Cardiac muscle cell (in vitro differentiated cells and primary cell): ENCODE measurements at places on chromosomes 1 and 21. TPM values are rescaled to one million over a fixed set of nuclear protein-coding genes. Genes with fewer than 3 reads are reported as not detected.

HEATR1 gene
- 8.2 and 11.9 TPM in 2 replicates for total RNA-seq

GBP6 gene
- total RNA-seq = 0.69 TPM in 1 of 2 replicates, not detected in the other

EFNA1 gene
- total RNA-seq = 39.1 and 43.1 TPM in 2 replicates

RXFP4 gene
- 0.33 TPM in 1 of 2 replicates, not detected in the other for total RNA-seq

SORT1 gene
- total RNA-seq = 25.0 and 25.9 TPM in 2 replicates

HSD3B1 gene
- total RNA-seq = 0.27 TPM in 1 of 2 replicates, not detected in the other

RBP7 gene
- total RNA-seq = 0.86 and 0.92 TPM in 2 replicates

OR2T35 gene
- total RNA-seq = not detected in 2 replicates

GRCh38 chr1:21292984-21293536 is 2.8 kb upstream of the ECE1 start:
- H3K27ac ChIP-seq = no peak overlapping the region
- DNase-seq = no peak
- H3K27me3 ChIP-seq = no peaks in the 10 kb centered on the region
- H3K36me3 ChIP-seq = no peaks in the 10 kb centered on the region
- peaks cover 21% of the 10 kb centered on the region for H3K4me1 ChIP-seq

DNA sequence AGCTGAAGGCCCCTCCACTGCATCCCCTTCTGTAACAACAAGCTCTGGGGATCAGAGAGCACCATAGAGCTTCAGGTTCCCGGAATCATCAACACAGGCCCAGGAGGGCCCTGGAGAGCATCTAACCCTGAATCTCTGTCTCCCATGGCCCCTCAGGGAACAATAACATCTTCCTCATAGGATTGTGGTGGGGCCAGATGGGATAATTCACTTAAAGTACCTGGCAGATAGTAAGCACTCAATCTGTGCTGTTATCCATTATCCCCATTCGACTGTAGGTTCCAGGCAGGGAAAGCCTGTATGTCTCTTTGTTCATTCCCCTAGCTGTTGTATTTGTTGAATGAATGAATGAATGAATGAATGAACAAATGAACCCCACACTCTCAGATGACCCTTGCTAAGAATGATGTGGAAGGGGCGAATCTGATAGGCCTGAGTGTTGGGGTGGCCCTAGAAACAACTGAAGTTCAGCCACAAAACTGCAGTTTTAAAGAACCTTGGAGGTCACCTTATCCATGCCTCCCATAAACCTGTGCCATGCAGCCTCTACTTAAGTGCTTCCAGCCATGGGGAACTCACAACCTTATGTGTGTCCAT is 14.5 kb downstream of the LAPTM5 start:
- no peak for DNase-seq
- H3K36me3 ChIP-seq = no peaks in the 10 kb centered on the region
- H3K27me3 ChIP-seq = no peaks in the 10 kb centered on the region

- no peaks in the 10 kb centered on the region for H3K36me3 ChIP-seq
- no peak overlapping the region for H3K27ac ChIP-seq
- H3K27me3 ChIP-seq = peaks cover 7% of the 10 kb centered on the region
- DNase-seq = peak; percentile 93
- no peak overlapping the region for H3K4me3 ChIP-seq
Measured at GRCh38 chr1:48530727-48531351, 58.8 kb upstream of the SPATA6 start.

- no peak overlapping the region for H3K27ac ChIP-seq
- H3K36me3 ChIP-seq = no peaks in the 10 kb centered on the region
Measured at GRCh38 chr1:66642992-66643391, 109.0 kb downstream of the SGIP1 start.

DNA sequence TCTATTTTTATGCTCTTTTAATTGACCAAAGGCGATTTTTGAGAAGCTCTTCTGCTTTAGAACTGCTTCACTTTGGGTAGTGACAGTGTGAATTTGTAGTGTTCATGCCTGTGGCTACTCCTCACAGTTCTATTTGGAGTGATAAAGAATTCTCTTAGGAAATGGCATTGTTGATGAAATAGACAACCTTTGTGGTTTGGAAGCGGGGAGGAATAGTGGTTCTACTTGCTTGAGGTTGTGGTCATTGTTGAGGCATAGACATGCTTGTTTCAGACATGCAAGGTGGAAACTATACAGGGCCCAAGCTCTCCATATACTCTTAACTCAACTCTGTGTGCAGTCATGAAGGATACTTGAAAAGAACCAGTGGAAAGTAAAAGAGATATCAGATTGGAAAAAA is 481.1 kb upstream of the NEGR1 start:
- no peaks in the 10 kb centered on the region for H3K27me3 ChIP-seq
- H3K4me1 ChIP-seq = no peaks in the 10 kb centered on the region
- H3K36me3 ChIP-seq = no peaks in the 10 kb centered on the region

- no peak overlapping the region for H3K4me3 ChIP-seq
- DNase-seq = no peak
- no peaks in the 10 kb centered on the region for H3K27me3 ChIP-seq
- no peak overlapping the region for H3K27ac ChIP-seq
- peaks cover 89% of the 10 kb centered on the region for H3K36me3 ChIP-seq
- no peaks in the 10 kb centered on the region for H3K4me1 ChIP-seq
Measured at GRCh38 chr1:237619553-237619952, 271.2 kb downstream of the ZP4 start.

DNA sequence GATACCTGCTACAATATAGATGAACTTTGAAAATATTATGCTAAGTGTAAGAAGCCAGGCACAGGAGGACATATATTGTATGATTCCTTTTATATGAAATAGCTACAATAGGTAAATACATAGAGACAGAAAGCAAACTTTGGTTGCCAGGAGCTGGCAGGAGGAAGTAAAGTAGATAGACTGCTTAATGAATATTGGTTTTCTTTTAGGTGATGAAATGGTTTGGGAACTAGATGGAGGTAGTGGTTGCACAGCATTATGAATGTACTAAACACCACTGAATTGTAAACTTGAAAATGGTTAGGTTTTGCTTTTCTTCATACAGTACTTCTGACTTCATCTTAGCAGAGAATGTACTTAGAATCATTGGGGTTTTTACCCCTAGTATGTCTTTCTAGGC is 21.5 kb downstream of the ABCB10 start:
- no peak for DNase-seq
- H3K4me3 ChIP-seq = no peak overlapping the region

DNA sequence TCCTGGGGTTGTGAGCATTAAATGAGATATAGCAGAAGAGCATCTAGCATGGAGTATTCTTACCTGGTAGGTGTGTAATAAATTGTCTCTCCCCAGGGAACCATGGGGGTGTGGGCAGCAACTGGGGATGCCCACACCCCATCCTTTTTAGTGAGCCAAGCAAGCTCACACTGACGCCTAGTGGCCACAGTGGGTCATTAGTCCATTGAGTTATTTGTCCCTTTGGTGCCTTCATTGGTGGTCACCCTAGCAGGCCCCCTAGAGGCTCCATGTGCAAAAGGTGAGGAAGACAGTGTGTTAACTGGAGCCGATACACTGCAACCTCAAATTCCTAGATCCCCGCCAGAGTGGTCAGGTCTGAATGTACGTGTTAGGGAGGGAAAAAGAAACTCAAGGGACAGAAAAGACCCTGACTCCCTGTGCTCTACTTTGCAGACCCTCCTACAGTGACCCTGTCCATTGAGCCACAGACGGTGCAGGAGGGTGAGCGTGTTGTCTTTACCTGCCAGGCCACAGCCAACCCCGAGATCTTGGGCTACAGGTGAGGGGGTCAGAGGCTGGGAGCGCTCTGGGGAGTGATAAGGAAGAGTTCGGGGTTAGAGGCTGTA is 93.3 kb upstream of the CD1D start:
- no peaks in the 10 kb centered on the region for H3K27me3 ChIP-seq
- H3K4me1 ChIP-seq = no peaks in the 10 kb centered on the region
- no peak overlapping the region for H3K4me3 ChIP-seq
- peaks cover 6% of the 10 kb centered on the region for H3K36me3 ChIP-seq

GRCh38 chr1:115170961-115171392 is 81.7 kb upstream of the TSPAN2 start:
- H3K27me3 ChIP-seq = no peaks in the 10 kb centered on the region
- H3K36me3 ChIP-seq = no peaks in the 10 kb centered on the region
- DNase-seq = peak; percentile 68
- no peak overlapping the region for H3K27ac ChIP-seq

GRCh38 chr1:231793893-231794292 is 167.3 kb downstream of the DISC1 start:
- H3K4me1 ChIP-seq = peaks cover 12% of the 10 kb centered on the region
- H3K27me3 ChIP-seq = no peaks in the 10 kb centered on the region
- no peaks in the 10 kb centered on the region for H3K36me3 ChIP-seq
- no peak overlapping the region for H3K4me3 ChIP-seq
- no peak for DNase-seq
- H3K27ac ChIP-seq = no peak overlapping the region

DNA sequence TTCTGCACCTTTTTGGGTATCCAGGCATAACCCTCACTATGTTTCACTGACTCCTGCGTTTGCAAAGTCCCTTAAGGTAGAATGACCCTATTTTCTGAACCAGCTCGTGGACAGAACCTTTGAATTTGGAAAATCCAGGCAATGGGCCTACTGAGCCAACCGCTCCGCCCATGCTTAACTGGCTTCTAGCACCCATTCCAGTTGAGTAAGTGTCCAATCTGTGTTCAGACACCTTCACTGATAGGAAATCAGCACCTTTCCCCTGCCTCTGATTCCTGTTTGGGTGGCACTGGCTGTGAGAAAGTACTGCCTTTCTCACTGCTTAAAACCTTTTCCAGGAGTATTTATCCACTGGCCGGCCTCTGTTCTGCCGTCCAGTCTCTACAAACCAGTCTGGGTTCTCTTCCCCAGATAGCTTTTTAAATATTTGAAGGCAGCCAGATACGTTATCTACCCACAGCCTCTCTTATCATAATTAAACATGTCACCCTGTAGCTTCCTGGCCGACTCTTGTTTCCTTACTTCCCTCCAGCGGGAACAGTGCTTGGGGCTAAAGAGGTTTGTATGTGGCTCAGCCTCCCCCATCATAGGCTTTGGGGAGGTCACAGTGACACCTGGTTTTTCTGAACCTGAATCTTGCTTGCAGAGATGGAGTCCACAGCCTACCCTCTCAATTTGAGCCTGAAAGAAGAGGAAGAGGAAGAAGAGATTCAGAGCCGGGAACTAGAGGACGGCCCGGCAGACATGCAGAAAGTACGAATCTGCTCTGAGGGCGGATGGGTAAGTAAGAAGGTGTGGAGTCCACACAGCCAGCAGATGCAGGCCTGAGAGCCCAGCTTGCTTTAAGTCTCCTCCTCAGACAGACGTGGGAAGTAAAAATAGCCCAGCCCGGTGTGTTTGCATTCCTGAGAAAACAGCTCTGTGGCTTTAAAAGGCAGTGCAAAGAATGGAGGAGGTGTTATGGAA is 1.3 kb downstream of the POGK start:
- peak overlapping the region; percentile 97 for H3K27ac ChIP-seq
- H3K36me3 ChIP-seq = peaks cover 25% of the 10 kb centered on the region
- H3K4me1 ChIP-seq = peaks cover 43% of the 10 kb centered on the region
- peak overlapping the region; percentile 54 for H3K4me3 ChIP-seq

- H3K4me3 ChIP-seq = no peak overlapping the region
- no peaks in the 10 kb centered on the region for H3K27me3 ChIP-seq
- H3K27ac ChIP-seq = peak overlapping the region; percentile 34
Measured at GRCh38 chr1:8077602-8078001, 51.5 kb upstream of the ERRFI1 start.
